Caco-2 (cell line): ENCODE measurements at places on chromosomes 13 and 19. TPM values are rescaled to one million over a fixed set of nuclear protein-coding genes. Genes with fewer than 3 reads are reported as not detected.
A peak's percentile ranks its signal among the peaks of the same experiment; 100 is the strongest.

The ZNF490 gene
- 6.1 and 6.3 TPM in 2 replicates for total RNA-seq

The ZNF146 gene
- 76.1 and 76.4 TPM in 2 replicates for total RNA-seq

The C19orf73 gene
- total RNA-seq = 1.7 and 2.1 TPM in 2 replicates

The RETN gene
- total RNA-seq = not detected in 2 replicates

The ZNF841 gene
- 14.9 and 16.7 TPM in 2 replicates for total RNA-seq

The OR7D2 gene
- not detected in 2 replicates for total RNA-seq

The ZNF761 gene
- total RNA-seq = 19.3 and 20.0 TPM in 2 replicates

The KCNN4 gene
- total RNA-seq = 3.0 and 4.0 TPM in 2 replicates

The KLF2 gene
- total RNA-seq = 0.77 and 1.2 TPM in 2 replicates

The CLIP3 gene
- total RNA-seq = 1.7 and 2.2 TPM in 2 replicates

The CKAP2 gene
- total RNA-seq = 62.4 and 68.9 TPM in 2 replicates

The ZNF83 gene
- 36.8 and 39.4 TPM in 2 replicates for total RNA-seq

The KRI1 gene
- 27.0 and 27.5 TPM in 2 replicates for total RNA-seq

The SELENOV gene
- total RNA-seq = 0.46 and 1.6 TPM in 2 replicates

The CEACAM19 gene
- total RNA-seq = 2.9 and 3.3 TPM in 2 replicates

DNA sequence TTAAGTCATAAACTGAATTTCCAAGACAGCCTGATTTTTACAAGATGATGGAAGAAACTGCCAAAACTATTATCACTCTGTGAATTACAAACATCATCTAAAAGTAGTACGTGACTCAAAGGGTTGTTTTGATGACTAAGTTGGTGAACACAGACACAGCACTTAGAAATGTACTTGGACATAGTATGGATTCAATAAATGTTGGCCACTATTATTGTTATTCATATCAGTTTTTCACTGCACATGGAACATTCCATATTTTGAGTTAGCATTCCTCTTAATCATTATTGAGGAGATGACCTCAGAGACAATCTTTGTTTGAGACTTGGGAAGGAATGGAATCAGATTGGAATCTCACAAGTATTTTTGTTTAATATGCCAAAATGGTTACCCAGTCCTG, 172.9 kb downstream of the OXGR1 start:
- DNase-seq = no peak

DNA sequence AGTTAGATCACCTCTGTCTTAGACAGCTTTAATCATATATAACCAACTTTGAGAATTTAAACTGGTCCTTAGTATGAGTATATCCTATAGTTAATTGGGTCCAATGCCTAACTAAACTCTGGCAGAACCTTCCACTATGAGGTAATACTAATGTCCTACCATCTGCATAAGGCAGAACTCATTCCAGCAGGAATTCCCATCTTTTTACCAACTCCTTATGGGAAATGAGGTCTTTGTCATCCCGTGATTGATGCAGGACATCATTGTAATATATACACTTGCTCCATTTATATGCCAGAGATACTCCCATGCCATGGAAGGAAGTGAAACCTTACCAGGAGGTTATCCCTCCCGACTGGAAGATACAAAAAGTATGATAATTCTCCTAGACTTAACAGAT, 2.8 kb downstream of the KCTD4 start:
- DNase-seq = no peak

- no peak for DNase-seq
Observed at GRCh38 chr19:16372065-16372915, 47.7 kb downstream of the KLF2 start.

- no peak for DNase-seq
Observed at GRCh38 chr13:83232626-83233025, 649.6 kb downstream of the SLITRK1 start.

GRCh38 chr19:43784981-43785808, 4.4 kb upstream of the KCNN4 start:
- DNase-seq = peak; percentile 84

DNA sequence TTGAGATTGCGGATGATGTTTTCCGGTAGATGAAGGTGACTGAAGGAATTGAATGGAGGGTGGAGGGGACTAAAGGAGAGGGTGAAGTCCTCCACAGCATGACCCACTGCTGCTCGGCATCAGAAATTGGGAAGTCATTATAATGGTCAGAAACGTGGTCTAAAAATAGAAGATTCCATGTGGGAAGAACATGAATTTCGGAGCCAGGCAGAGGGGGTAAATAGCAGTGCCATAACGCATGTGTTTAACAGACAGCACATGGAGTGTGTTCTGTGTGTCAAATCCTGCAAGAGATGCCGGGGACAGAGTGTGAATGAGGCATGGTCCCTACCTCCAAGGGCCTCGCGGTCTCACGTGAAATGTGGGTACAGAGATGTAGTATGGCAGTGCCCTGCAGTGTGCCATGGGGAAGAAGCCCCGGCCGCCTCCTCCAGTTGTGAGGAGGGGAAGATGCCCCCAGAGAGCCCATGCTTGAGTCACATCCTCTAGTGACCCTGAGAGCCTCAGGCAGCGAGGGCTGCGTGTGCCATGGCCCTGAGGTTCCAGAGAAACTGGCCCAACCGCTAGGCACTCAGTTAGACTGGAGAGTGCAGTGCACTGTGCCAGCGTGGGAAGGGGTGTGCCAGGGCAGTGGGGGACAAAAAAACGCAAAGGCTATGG, 106.1 kb downstream of the COL4A2 start:
- DNase-seq = no peak

DNA sequence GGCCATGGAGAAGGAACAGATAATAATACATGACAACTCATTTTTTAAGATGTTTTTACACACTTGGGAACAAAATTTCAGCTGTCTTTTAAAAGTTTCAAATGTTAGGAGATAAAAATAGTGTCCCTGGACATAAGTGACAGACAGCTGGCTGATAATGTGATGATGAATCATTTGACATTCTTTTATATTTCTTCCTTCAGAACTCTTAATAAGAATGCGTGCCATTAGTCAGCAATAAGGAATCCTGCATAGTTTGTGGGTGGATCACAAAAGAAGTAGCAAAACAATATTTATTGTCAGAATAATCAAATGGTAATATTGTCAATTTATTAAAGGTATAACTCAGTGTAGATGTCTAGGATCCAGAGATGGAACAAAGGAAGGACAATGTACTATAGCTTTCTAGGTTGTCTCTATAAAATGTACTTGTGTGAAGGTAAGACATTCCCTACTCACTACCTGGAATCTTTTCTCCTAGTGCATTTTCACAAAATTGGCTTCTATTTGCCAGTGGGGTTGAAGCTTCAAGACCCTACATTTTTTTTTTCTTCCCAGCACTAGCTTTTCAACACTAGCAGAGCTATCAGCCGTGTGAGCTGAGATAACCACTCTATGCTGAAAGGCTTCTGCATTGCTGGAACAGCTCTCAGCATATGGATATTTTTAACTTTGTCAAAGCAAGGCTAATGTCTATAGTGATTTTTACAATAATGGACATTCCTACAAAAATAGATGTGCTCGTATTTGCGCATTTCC, 175.6 kb upstream of the SLITRK6 start:
- no peak for DNase-seq

DNA sequence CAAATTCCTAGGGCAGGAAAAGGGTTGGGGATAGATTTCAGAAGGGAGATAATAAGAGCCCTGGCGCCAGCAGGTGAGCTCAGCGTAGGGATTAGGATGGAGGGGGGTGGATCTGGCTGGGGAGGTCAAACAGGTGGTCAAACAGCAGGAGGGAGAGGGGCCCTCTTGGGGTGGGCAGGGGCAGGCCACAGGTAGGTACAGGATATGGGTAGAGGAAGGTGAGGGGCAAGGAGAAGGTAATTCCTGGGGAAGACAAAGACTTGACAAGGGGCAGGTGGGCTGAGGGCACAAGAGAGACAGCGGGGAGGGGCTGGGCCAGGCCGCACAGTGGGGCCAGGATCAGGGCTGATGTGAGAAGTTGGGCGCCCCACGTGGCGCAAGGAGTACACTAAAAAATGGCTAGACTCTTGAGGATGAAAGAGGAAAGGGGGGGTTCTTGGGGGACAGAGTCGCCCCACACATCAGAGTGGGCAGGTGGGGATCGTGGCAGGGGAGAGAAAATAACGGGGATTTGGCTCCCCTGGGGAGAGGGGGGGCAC, 713 bp downstream of the KRI1 start:
- peak; percentile 59 for DNase-seq

- no peak for DNase-seq
Observed at GRCh38 chr19:5337126-5337525, 3.5 kb downstream of the PTPRS start.

GRCh38 chr13:40292108-40292507, 374.3 kb downstream of the FOXO1 start:
- DNase-seq = no peak

DNA sequence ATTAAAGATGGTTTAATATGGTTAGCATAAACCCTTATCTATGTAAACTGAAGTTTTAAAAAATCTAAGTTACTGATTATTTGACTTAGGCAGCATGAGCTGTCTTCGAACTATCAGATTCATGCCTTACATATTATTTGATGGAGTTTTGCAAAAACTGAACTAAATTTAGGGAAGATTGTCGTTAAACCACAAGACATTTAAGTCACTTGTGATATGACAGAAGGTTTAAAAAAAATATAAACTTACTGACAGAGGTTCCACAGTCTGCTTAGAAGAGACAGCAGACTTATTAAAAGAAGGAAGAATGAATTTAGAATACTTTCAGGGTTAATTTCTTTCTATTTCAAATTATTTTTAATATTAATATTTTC, 110.9 kb upstream of the FRY start:
- no peak for DNase-seq

- peak; percentile 47 for DNase-seq
Observed at GRCh38 chr19:11138601-11139300, 16.8 kb downstream of the SPC24 start.

DNA sequence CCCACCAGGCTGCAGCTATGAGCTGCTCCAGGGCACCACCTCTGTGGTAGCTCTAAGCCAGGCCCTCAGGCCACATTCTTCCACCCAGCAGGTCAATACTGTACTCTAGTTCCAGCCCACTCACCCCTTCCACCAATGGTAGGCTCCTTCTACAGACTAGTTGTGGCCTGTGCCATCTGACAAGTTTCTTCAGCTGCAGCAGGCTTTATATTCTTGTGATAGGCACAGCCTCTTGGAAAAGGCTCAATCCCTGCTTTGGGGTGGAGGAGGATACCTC, 8.5 kb downstream of the MICU2 start:
- DNase-seq = peak; percentile 35

DNA sequence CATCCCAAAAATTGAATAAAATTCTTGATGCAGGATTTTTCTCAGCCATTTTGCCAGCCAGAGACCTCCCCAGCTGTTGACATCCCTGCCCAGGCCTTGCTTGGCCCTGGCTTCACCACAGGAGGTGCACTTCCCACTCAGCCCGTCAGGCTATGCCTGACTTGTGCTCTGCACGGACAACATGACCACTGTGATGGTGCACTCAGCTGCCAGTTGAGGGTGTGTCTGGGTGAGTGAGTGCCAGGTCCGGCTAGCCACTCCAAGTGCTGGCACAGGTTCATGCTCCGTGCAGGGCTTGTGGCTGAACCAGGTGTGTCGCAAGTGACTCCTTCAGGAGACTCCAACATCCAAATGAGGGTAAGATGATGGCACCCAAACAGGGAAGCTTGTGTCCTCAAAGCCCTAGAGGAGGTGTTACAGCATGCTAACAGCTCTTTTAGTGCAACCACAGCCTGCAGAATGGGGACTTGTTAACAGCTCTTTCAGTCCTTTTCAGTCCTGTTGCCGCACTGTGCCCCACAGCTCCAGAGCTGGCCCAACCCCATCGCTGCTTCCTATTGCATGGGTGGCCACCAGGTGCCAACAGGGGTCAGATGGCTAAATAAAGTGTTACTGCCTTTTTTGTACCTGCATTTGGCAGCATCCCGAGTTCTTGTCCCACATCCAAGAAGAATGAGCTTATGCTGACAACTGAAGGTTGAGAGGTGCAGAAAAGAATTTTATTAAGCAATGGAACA, 380.7 kb downstream of the SLITRK5 start:
- DNase-seq = no peak

- DNase-seq = no peak
Observed at GRCh38 chr13:108755083-108755482, 125.7 kb downstream of the MYO16 start.

DNA sequence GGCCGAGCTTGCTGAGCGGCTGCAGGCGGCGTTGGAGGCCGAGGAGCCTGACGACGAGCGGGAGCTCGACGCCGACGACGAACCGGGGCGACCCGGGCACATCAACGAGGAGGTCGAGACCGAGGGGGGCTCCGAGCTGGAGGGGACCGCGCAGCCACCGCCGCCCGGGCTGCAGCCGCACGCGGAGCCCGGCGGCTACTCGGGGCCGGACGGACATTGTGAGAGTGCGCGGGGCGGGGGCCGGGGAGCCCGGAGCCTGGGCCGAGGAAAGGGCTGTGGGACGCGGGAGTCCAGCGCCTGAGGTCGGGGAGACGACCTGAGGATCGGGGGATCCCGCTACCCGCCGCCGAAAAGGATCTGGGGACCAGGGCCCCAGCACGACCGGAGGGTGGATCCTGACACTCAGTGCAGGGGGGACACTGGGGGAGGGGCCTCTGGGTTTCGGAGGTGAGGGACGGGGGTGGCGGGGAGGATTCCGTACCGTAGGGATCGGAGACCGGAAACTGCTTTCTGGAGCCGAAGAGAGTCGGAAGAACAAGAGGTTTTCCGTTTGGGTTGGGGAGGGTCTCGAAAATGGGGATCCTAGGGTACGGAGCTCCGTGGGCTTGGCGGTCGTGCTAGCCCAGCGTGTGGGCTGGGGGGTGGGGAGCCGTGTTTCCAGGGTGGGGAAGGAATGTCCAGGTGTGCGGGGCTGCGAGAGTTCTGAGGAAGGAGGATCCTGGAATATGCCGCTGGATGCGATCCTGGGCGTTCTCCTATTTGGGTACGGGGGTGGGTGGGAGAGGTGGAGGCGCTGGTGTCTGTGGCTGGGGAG, 616 bp downstream of the HNRNPUL1 start:
- peak; percentile 73 for DNase-seq

- DNase-seq = no peak
Observed at GRCh38 chr13:102293723-102294122, 108.1 kb downstream of the FGF14 start.

- DNase-seq = no peak
Observed at GRCh38 chr19:41278478-41278877, 14.3 kb downstream of the HNRNPUL1 start.

- DNase-seq = no peak
Observed at GRCh38 chr19:14187561-14187960, 18.4 kb downstream of the ADGRL1 start.

DNA sequence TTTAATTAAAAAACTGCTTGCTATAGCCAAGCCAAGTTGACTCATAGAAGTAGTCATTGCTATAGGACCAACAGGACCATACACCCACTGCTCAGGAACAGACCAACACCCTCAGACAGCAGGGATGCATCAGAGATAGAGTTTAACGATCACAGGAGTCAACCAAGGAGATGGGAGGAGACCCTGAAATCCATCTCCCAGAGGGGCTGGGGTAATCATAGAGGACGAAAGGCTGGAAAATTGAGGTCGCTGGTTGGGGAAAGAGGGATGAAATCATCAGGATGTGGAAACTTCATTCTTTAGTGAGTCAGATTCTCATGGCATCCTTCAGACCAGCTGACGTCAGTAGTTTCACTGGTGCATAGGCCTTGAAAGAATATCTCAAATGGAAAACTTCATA, 160.4 kb upstream of the GPC6 start:
- DNase-seq = no peak

- no peak for DNase-seq
Observed at GRCh38 chr13:77878190-77878589, 40.4 kb downstream of the EDNRB start.

GRCh38 chr13:31987535-31988170, 43.9 kb upstream of the FRY start:
- DNase-seq = no peak

GRCh38 chr19:51179256-51179655, 37.2 kb downstream of the SIGLEC7 start:
- DNase-seq = no peak
